Peyer's patch (tissue), 4 donors: ENCODE measurements at places on chromosomes 7 and 10. TPM values are rescaled to one million over a fixed set of nuclear protein-coding genes. Genes with fewer than 3 reads are reported as not detected.

GRCh38 chr10:126639084-126639483 lies 31.4 kb downstream of the C10orf90 start:
- no peak for DNase-seq

DNA sequence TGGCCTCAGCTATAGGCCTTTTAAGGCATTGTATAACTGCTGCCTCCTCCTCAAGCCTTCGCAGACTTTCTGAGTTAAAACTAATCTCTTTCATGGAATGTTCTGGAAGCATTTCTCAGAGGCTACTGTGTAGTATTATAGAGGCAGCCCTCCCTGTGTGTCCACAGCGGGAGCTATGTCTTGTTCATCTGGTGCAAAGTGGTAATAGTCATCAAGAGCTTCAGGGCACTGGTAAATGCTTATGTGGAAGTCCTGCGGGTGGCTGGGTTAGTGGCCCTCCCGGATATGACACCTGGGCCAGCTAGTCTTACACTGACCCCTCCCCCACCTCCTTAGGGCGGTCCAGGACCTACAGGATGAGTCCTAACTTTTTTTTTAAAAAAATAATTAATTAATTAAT lies 2.2 kb upstream of the ABHD11 start:
- DNase-seq = no peak

DNA sequence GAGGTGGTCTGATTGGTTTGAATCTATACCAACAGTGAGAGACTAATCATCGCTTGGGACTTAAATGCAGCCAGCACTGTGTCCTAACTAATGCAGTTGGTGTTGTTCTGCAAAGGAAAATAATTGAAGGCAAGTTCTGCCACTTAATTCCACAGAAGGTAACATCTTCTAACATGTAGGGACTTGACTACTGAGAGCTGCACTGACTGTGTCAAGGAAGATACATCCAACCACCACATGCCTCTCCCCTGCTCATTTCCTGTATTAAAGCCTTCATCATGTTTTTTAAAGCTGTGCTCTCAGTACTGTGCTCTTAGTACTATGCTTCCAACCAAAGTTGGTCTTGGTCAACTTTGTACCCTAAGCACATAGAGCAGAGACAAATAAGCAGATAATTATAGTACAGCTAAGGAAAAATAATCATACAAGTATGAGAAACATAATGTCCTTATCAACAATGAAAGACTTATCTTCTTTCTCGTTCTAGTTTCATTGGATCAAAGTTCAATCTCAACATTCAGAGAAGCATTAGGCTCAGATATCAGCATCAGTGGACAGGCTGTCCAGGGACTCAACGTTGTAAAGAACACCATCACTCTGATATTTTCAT lies 2.8 kb upstream of the CYP3A4 start:
- DNase-seq = no peak

DNA sequence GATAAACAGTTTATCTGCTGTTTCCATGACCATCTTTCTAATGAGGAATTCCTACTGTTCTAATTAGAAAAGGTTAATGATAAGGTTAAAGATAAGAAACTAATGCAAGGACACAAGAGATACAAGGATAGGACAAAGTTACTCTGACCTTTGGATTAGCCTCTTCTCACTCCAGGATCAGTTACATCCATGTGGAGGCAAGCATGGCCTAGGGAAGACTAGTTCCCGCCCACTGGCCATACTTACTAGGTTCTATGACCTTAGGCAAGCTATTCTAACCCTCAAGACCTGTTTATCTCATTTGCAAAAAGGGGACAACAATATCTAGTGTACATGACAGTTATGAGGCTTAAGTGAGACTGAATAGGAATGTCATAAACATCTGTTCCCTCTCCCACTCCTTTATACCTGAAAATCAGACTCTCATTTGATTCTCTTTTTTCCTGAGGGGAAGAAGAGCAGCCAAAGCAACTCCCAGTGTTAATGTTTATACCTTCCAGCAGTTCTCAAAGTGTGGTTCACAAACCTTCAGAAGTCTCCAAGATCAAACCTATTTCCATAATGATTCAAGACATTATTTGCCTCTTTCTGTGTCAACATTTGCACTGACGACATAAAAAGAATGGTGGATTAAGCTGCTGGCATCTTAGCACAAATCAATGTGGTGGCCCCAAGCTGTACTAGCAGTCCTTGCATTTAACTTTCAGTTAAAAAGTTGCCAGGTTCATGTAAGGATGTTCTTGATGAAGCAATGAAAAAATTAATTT lies 72.0 kb downstream of the SRPK2 start:
- no peak for DNase-seq

- no peak for DNase-seq
Measured at GRCh38 chr7:111014079-111014478, 76.8 kb upstream of the LRRN3 start.

- DNase-seq = no peak
Measured at GRCh38 chr7:131949659-131950058, 393.2 kb upstream of the PODXL start.

GRCh38 chr7:38280000-38280399 lies 6.6 kb upstream of the TARP start:
- no peak for DNase-seq

- no peak for DNase-seq
Measured at GRCh38 chr10:117382861-117383260, 7.6 kb upstream of the PDZD8 start.

DNA sequence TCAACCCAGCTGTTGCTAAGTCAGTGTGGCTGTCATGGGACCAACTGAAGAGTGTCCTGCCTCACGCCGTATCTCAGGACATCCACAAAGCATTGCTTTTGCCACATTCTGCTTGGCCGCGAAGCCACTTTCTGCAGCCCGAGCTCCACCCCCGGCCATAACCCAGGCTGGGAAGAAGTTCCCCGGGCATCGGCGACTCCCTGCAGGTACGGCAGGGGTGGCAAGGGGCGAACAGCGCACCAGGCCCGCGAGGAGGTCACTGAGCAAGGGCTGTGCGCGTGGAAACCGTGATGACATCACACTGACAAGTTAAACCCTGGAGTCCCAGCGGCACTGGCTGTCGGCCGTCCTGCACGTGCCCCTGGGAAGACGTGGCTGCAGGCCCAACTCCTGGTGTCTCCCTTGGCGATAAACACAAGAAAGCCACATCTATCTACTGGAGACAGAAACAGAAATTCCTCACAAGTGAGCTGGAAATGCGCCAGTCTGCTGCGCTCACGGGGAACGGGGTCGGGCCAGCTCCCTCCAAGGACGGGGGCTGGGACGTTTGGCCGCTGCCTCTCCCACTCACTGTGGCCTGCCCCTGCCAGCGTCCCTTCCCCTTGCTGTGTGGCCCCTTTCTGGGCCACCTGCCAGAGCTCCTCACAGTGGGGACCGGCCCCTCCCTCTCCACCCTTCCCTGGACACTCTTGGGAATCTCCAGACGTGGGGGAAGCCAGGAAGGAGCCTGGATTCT lies 326.3 kb downstream of the DNAJB6 start:
- DNase-seq = no peak

DNA sequence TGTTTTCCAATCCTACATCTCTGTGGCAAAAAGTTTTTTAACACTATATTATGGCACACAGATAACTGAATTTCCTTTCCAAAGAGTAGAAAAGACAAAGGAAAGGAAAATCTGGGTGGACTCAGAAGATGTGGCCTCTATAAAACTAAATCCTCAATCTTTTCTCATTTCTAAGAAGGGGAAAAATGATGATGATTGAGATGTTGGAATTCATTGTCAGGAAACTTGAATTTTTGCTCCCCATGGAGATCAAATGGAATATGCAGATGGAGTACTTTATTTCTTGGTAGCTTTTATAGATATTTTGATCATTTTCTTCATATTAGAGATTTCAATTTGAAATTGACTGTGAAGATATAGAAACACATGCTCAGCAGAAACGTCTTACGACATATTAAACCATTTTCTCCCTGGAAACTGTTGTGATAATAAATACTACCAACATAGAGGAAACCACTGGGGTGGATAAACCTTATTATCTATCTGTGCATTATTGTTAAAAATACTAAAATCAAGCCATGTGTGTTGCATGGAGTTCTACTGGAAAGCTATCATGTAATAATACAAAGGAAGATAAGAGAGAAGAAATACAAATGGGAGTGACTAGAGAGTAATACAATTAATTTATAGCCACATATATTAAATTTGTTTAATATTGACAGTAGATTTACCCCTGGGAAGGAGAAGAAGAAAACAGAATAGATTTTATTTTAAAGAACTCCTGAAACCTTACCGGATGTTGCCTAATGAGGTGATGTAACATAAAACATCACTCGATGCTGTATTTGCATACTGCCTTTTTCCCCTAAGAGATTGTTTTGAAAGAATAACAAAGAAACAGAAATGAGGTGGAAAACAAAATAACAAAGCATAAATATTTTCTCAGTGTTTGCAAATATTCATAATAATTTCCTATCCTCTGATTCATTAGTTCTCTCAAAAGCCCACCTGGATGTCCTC lies 931.2 kb upstream of the C7orf33 start:
- DNase-seq = no peak

GRCh38 chr10:99435986-99436638 lies 5.7 kb upstream of the GOT1 start:
- no peak for DNase-seq

DNA sequence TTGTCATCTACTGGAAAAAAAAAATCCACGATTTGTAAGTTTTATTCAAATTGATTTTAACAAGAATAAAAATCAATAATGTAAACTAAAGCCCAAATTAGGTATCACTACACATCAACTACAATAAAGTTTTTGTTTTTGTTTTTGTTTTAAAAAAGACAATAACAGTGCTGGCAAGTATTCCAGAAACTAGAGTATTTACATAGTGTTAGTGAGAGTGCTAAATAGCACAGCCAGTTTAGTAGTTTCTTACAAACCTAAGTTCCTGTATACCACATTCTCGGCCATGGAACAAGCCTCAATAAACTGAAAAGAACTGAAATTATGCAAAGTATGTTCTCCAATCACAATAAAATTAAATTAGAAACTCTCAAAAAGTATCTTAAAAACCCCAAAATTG lies 8.1 kb downstream of the ARHGAP12 start:
- DNase-seq = no peak

DNA sequence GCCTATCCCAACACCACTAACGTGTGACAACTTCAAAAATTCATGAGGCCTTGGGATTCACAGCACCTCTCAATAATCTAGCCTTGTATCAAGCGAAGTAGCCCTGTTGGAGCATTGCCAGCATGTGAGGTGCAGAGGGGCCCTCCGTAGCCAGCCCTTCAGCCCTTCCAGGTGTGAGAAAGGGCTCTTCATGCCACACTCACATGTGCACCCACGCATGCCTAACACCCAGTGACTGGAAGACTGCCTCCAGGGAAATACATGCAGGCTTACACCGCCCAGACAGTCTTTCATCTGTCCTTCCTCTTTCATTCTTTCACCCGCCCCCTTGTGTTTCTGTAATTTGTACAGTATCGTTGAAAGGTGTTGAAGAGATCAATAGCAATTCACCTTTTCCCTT lies 26.1 kb downstream of the LRRC4 start:
- peak; percentile 40 for DNase-seq

DNA sequence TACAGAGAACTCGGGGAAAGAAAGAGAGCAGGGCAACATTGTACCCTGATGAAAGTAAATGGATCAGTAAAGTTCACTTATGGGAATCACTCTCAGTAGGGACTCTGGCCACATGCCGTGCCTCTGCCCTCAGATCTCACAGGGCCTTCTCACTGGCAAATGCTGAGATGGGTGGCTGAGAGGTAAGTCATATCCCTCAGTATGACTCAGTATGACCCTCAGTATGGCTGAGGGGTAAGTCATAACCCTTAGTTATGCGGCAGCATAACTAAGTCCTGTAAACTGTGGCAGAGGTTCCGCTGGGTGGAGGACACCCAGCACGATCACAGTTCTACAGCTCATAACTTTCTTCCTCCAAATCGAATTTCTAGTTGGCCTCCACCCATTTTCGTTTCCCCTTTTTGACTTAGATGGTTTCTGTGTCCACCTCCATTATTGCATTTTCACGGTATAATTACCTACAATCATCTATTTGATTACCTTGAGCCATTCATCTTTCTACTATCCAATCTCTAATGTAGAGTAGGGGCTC lies 26.5 kb upstream of the WNT16 start:
- DNase-seq = peak; percentile 46

GRCh38 chr7:21850531-21851285 lies 95.0 kb downstream of the CDCA7L start:
- DNase-seq = no peak

DNA sequence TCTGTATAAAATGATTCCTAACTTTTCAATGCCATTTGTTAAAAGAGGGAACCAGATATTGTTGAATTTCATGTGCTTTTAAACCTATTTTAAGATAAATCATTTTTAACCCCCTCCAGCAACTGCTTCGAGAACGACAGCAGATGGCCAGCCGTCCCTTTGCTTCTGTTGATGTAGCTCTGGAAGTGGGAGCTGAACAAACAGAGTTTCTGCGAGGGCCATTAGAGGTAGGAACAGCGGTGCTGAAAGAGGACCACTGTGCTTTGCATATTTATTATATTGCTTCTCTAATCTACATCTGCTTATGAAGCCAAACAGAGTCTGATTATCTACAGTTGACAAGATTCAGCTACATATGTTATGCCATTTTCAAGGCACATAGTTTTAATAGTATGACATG lies 545.9 kb downstream of the GFRA1 start:
- DNase-seq = no peak

DNA sequence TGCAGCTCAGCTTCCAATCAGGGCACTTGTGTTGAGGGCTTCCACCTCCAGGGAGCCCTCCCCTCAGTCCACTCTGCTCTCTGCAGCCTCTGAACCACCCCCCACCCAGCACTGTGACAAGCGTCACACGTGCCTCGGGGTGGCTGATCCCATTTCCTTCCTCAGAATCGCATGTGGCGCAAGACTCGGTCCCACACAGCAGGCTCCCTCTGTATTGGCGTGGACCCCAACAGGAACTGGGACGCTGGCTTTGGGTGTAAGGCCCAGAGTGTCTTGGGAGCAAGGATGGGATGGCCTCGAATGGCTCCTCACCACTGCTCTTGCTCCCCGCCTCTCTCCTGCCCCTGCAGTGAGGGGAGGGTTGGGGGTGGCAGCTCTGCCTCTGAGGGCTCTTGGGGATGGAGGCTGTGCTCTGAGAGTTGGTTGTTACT lies 4.1 kb downstream of the CPA1 start:
- DNase-seq = no peak

GRCh38 chr10:104209575-104210198 lies 22.5 kb downstream of the CFAP43 start:
- DNase-seq = no peak

Gene SLC29A3
- total RNA-seq = 1.9 TPM

Gene VWC2
- not detected for total RNA-seq

Gene CPA2
- 12.6 TPM for total RNA-seq

Gene H2BK1
- not detected for total RNA-seq

Gene IL6
- total RNA-seq = not detected

Gene COPG2
- 11.0 TPM for total RNA-seq

Gene TMEM236
- total RNA-seq = 74.4 TPM

Gene EN2
- total RNA-seq = not detected

Gene TFPI2
- 1.4 TPM for total RNA-seq

Gene ZNF736
- 10.6 TPM for total RNA-seq
